A549 treated with AZD2906 at 1 μM for 4 hours (cell line): ENCODE measurements at places on chromosomes 12 and 14. TPM values are rescaled to one million over a fixed set of nuclear protein-coding genes. Genes with fewer than 3 reads are reported as not detected.

The VAMP1 gene
- total RNA-seq, result 8.9 to 13.2 TPM (median 10.2 TPM) in 5 replicates

The PRPH gene
- 0.82 to 2.1 TPM (median 1.9 TPM) in 5 replicates for total RNA-seq

The KLRB1 gene
- total RNA-seq, result not detected in 5 replicates

The ETNK1 gene
- total RNA-seq, result 29.4 to 34.1 TPM (median 32.7 TPM) in 5 replicates

The TAS2R7 gene
- total RNA-seq, result not detected in 5 replicates

The SERPINA9 gene
- total RNA-seq, result 0.07 to 0.09 TPM in 2 of 5 replicates, not detected in the others

The RXYLT1 gene
- 23.2 to 24.3 TPM (median 24.0 TPM) in 5 replicates for total RNA-seq

The MYF6 gene
- total RNA-seq, result not detected in 5 replicates

The KTN1 gene
- total RNA-seq, result 83.5 to 139 TPM (median 95.1 TPM) in 5 replicates

The NPFF gene
- 0.19 to 0.24 TPM in 2 of 5 replicates, not detected in the others for total RNA-seq

The NUAK1 gene
- 5.0 to 5.7 TPM (median 5.2 TPM) in 5 replicates for total RNA-seq

The CS gene
- 144 to 175 TPM (median 152 TPM) in 5 replicates for total RNA-seq

The GYS2 gene
- total RNA-seq, result 0.09 TPM in 1 of 5 replicates, not detected in the others

The AMDHD1 gene
- total RNA-seq, result 2.0 to 2.7 TPM (median 2.3 TPM) in 5 replicates

The SCARB1 gene
- 113 to 173 TPM (median 162 TPM) in 5 replicates for total RNA-seq

The STON2 gene
- 1.5 to 2.2 TPM (median 1.7 TPM) in 5 replicates for total RNA-seq

The ZNF10 gene
- 0.94 to 1.6 TPM (median 1.2 TPM) in 5 replicates for total RNA-seq

The NDUFA12 gene
- 133 to 148 TPM (median 139 TPM) in 5 replicates for total RNA-seq

The GDF3 gene
- not detected in 5 replicates for total RNA-seq

The KIF26A gene
- total RNA-seq, result 2.5 to 4.7 TPM (median 3.8 TPM) in 5 replicates

The IGFBP6 gene
- 143 to 250 TPM (median 245 TPM) in 5 replicates for total RNA-seq

The KLRC1 gene
- total RNA-seq, result not detected in 5 replicates

The NANOG gene
- 0.03 to 0.19 TPM (median 0.07 TPM) in 3 of 5 replicates, not detected in the others for total RNA-seq

The SRGAP1 gene
- total RNA-seq, result 9.3 to 12.2 TPM (median 9.8 TPM) in 5 replicates

The TMEM229B gene
- total RNA-seq, result 0.17 to 0.32 TPM (median 0.19 TPM) in 5 replicates

The CFAP251 gene
- 1.1 to 2.2 TPM (median 1.5 TPM) in 5 replicates for total RNA-seq

The SPIC gene
- total RNA-seq, result not detected in 5 replicates

The DDX55 gene
- 26.3 to 30.2 TPM (median 28.7 TPM) in 5 replicates for total RNA-seq

The SMIM10L1 gene
- total RNA-seq, result 8.0 to 8.5 TPM (median 8.2 TPM) in 5 replicates

The SPTB gene
- total RNA-seq, result 1.4 to 1.7 TPM (median 1.5 TPM) in 5 replicates

The RPL10L gene
- total RNA-seq, result not detected in 5 replicates

The EPYC gene
- total RNA-seq, result not detected in 5 replicates

The SLC38A2 gene
- total RNA-seq, result 110 to 141 TPM (median 127 TPM) in 5 replicates

The TMEM233 gene
- total RNA-seq, result 0.02 to 0.15 TPM (median 0.07 TPM) in 4 of 5 replicates, not detected in the other

The CARMIL3 gene
- total RNA-seq, result 0.48 to 0.59 TPM (median 0.49 TPM) in 5 replicates

The TEX52 gene
- total RNA-seq, result not detected in 5 replicates

The CYP46A1 gene
- total RNA-seq, result 0.09 to 0.20 TPM (median 0.17 TPM) in 5 replicates

The IFNG gene
- total RNA-seq, result not detected in 5 replicates

The ACSS3 gene
- total RNA-seq, result 0.03 TPM in 1 of 5 replicates, not detected in the others

The GPRC5D gene
- 0.40 TPM in 1 of 5 replicates, not detected in the others for total RNA-seq

The PRH1 gene
- 2.3 to 4.6 TPM (median 2.4 TPM) in 5 replicates for total RNA-seq

The TECPR2 gene
- total RNA-seq, result 5.7 to 8.2 TPM (median 6.9 TPM) in 5 replicates

The MAP3K9 gene
- 5.2 to 6.1 TPM (median 5.6 TPM) in 5 replicates for total RNA-seq

The YAF2 gene
- 17.4 to 25.1 TPM (median 21.3 TPM) in 5 replicates for total RNA-seq

The FOXN4 gene
- total RNA-seq, result 0.04 to 0.11 TPM (median 0.07 TPM) in 5 replicates

The C12orf50 gene
- 0.14 TPM in 1 of 5 replicates, not detected in the others for total RNA-seq

The MRPS35 gene
- 86.8 to 100 TPM (median 89.2 TPM) in 5 replicates for total RNA-seq

The PRB3 gene
- not detected in 5 replicates for total RNA-seq

The ENDOU gene
- total RNA-seq, result 0.02 to 0.07 TPM (median 0.05 TPM) in 4 of 5 replicates, not detected in the other

The IAPP gene
- not detected in 5 replicates for total RNA-seq

The MMP14 gene
- total RNA-seq, result 0.44 to 0.74 TPM (median 0.55 TPM) in 5 replicates

The LRRC10 gene
- total RNA-seq, result not detected in 5 replicates

The AEBP2 gene
- 18.0 to 28.0 TPM (median 19.2 TPM) in 5 replicates for total RNA-seq

The NAV3 gene
- total RNA-seq, result 6.6 to 9.6 TPM (median 7.5 TPM) in 5 replicates

The LUM gene
- total RNA-seq, result 0.08 to 0.49 TPM (median 0.30 TPM) in 5 replicates
